ENCODE measurements at places on chromosomes 5 and 9.

DNA sequence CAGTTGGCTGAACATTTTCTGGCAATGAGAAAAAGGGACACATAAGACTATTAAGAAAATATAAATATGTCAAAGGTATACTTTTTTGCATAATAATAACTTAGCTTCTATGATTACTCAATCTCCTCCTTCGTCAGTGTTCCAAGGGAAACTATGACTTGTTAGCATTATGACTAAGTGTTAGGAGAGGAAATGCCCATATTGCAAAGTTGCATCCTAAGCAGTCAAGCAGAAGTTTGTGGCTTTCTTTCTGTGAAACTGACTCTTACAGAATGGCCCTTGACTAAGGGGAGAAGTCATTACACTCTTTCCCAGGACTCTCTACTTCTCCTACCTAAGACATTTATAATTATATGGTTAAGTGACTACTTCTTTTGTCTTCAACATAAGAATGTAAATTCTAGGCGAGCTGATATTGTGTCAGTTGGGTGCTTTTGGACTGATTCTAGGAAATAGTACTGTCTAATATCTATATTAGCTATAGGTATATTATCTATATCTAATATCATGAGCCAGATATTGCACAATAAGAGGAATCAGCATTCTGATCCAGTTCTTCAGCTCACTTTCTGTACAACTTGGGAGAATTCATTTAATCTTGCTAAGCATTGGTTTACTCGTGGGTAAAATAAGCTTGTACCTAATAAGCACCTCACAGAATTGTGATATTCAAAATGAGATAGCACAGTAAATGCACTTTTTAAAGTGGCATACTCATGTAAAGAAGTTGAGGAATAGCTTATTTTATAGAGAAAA is 16.4 kb upstream of the SPINK6 start:
- no peak for DNase-seq

GRCh38 chr9:112747094-112747493 is 3.5 kb upstream of the SNX30 start:
- no peak for DNase-seq

DNA sequence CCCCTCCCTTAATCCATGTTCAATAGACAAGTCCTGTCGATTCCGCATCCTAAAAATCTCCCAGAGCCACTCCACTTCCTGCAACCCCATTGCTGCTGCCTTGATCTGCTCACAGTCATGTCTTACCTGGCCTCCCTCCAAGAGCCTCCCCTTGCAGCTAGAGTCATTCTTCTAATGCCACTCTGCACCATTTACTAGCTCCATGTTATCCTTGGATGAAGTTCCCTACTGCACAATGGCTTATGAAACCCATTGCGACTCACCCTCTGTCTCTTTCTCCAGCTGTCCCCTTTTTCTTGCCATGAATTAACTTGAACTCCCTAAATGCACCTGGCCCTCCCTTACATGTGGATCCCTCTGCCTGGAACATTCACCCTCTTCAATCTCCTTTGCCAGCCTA is 39.5 kb downstream of the MEGF10 start:
- no peak for DNase-seq

GRCh38 chr5:54722846-54723433 is 205.4 kb downstream of the SNX18 start:
- DNase-seq = no peak

DNA sequence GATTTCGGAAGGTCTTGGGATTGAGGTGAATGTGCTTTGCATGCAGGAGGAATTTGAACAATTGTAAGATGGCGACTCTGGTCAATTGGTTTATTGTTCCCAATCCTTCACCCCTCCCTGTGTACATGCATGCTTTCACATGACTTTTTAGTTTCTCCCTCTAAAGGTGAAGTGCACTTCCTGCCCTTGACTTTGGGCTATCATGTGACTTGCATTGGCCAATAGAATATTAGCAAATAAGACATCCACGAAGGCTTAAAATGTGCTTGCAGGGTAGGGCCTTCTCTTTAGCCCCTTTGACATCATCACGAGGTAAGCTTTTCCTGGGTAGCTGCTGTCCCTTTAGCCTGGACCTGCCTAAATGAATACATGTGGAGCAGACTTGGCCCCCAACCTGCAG is 8.1 kb upstream of the ZBTB43 start:
- no peak for DNase-seq

GRCh38 chr5:172696171-172696849 is 55.2 kb downstream of the NEURL1B start:
- DNase-seq = no peak

- no peak for DNase-seq
Observed at GRCh38 chr5:153496835-153497234, 6.4 kb downstream of the GRIA1 start.

GRCh38 chr5:157518963-157519362 is 56.6 kb downstream of the ADAM19 start:
- DNase-seq = no peak

GRCh38 chr5:102873379-102873932 is 118.4 kb downstream of the PAM start:
- no peak for DNase-seq

- no peak for DNase-seq
Observed at GRCh38 chr5:90056911-90057705, 352.4 kb downstream of the CETN3 start.

DNA sequence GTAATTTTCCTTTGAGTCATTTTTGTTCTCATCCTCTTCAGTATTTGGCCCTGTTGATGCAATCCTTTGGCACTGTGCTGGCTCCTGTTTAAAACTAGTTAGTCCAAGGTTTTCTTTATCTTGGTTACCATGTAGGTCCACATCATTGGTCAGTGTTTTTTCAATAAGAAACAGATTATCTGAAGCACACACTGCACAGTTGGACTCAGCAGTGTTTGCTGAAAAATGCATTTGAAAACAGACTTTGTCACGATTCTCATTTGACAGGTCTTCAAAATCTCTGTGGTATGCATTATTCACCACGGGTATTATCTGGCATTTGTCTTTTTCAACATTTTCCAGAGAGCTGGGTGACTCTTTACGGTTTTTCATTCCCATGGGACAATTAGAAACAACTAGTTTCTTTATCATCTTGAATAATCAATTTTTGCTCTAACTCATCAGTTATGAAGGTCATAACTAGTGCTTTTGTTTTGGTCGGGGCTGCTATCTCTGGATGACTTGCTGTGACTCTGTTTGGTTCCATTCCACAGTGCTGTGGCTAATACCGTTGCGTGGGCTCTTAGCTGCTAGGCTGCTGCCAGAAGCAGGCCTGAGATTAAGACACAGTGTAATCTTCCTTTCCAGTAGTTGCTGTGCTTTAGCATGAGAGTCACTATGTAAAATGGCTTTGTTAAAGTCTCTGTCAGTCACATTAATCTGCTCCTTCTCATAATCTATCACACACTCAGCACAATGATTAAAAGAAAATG is 36.2 kb downstream of the NUDT12 start:
- no peak for DNase-seq

- no peak for DNase-seq
Observed at GRCh38 chr9:81609782-81610739, 79.3 kb downstream of the TLE1 start.

GRCh38 chr9:110029429-110029955 is 178.5 kb downstream of the C9orf152 start:
- no peak for DNase-seq

- peak; percentile 7 for DNase-seq
Observed at GRCh38 chr5:94209774-94210355, 408.5 kb downstream of the KIAA0825 start.

DNA sequence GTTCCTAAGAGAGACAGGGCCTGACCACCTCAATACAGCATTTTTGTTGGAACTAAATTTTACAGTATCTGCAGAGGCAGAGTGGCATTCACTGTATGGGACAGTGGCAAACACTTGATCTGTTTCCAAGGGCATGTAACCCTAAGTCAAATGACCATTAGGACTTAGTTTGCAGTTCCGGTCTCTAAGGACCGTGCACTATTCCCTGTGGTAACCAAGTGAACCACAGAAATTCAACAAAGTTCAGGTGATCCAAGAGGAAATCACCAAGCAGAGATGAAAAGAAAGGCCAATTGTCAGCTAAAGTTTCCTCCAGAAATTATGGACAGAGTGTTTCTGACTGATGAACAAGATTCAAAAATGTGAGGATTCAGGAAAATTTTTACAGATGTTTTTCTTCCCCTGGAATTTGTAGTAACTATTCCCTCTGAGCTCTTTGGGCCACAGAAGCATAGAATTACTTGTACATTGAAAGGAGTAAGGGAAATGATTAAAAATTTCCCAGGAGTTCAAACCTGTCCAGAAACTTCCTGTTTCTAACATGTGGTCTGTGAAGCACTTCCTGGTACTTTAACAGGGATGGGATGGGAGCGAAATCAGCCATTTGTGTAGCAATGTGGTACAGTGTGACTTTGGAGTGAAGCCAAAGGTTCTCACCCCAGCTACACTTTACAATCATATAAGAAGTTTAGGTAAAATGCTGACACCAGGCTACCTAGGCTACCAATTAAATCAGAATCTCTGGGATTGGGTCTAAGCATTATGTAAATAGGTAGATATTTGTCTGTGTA is 266.1 kb upstream of the MAP3K1 start:
- DNase-seq = no peak

- DNase-seq = no peak
Observed at GRCh38 chr5:77926337-77926736, 150.2 kb upstream of the TBCA start.

- no peak for DNase-seq
Observed at GRCh38 chr5:61353293-61353692, 21.2 kb downstream of the ZSWIM6 start.

GRCh38 chr5:72284559-72285423 is 35.2 kb downstream of the MRPS27 start:
- DNase-seq = no peak

- DNase-seq = no peak
Observed at GRCh38 chr5:176995896-176996767, 10.4 kb downstream of the UIMC1 start.

DNA sequence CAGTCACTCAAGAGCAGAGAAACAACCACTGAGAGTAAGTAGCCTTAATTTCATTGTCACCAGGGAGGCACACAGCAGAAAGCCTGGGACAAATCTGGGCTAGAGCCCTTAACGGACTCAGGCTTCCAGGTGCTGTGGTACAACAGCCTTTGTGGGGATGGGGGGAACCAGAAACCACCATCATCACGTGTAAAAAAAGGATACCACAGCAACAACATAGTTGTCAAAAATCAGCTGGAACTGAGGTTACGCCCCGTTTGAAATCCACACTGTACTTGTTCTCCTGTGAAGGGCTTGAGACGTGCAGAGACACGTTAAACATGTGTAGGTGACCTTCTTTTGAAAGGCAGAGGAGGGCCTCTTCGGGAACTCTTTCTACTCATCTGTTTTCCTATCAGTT is 16.6 kb upstream of the PLPP1 start:
- DNase-seq = no peak

- DNase-seq = no peak
Observed at GRCh38 chr9:80797101-80797829, 892.1 kb downstream of the TLE1 start.

DNA sequence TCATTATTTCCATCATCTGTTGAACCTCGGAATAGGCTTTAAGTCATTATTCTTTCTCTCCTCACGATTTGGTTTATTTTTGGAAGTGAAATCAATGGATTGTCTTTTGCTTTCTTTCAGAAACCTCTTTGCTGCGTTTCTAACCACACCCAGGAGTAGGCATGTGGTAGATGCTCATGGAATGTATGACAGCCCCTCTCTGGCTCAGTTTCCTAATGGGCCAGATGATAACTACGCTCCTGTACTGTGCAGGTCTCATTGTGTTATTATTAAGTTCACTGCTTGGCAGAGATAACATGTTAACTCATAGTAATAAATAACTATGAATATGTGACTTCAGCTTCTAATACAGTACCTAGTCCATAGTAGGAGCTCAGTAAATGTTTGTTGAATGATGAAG is 175.5 kb upstream of the KLF4 start:
- DNase-seq = no peak

- DNase-seq = no peak
Observed at GRCh38 chr5:132466433-132467286, 23.9 kb downstream of the IRF1 start.

DNA sequence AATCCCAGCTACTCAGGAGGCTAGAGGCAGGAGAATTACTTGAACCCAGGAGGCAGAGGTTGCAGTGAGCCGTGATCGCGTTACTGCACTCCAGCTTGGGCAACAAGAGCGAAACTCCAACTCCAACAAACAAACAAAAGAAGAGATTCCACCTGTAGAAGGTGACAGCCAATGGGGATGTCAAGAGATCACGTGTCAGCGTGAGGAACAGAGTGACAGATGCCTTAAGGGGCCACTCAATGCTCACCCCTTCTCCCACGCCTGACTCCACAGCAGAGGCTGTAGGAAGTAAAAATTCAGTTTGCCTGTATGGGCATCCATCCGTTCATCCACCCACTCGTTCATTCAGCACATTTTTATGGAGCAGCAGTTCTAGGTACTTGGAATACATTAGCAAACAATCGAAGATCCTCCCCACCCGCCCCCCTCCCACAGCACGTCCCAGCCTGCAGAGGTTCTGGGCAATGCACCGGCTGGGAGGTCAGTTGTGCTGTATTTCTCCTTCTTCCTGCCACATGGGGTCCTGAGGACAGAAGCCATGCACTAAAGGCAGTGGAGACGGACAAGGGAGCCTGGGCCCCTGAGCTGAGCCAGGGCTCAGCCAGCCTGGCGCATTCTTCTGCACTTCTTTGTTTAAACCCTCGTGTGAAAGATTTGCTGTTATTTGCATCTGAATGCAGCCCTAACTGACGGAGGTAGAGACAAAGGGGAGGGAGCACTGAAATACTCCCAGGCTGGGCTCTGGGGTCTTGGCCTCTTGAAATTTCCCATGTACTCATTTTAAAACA is 11.3 kb upstream of the RNF130 start:
- DNase-seq = no peak

DNA sequence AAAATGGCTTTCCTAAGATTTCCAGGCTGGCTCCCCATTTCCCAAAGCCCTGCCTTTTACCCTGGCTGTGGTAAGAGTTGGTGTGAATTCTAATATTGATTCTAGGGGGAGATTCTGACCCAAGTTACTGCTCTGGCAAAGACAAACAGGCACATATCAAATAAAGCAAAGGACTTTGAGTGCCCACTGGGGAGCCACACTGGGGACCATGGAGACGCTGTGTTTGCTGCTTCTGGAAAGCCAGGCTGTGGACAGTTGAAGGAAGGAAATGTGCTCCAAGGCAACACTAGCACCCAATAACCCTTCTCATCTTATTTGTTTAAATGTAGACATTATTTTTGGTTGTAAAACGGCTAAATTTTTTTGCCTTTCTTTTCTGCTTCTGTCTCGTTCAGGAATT is 78.7 kb downstream of the SNCAIP start:
- no peak for DNase-seq

DNA sequence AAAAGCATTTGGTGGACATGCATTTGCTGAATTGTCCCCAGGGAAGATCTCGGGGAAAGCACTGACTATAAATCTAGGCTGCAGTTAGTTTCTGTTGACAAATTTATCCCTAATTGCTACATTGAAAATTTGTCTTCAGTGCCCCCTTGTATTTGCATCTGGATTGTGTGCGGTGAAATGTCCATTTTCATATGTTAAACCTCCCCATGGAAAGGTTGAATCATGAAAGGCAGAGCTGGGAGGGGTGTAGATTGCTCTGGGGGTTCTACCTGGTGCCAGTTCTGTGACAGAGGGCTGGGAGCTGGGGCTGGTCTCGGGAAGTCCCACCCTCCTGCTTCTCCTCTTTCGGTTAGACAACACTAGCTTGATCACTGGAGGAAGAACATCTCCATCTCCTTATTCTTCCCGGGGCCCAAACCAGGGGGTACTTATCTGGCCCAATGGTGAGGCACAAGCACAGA is 101.9 kb downstream of the GADD45G start:
- DNase-seq = no peak

Data from NCI-H2227 treated with DMSO at 0.1 percent for 48 hours (cell line).